MG63 (cell line): ENCODE measurements at places on chromosomes 11 and 22.

DNA sequence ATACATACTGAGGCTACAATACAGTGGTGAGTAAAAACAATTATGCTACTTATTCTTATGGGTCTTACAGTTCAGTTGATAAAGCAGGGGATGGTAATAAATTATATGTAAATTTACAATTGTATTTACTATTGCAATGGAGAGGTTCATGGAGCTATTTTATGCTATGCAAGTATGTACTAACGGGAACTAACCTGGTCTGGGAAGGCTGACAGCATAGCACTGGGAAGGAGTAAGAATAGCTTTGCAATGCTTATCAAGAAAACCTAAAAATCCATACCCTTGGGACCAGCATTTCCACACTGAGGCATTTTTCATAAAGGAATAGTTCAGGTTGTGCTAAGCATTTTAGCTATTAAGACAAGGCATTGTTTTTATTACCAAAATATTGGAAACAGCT lies 700.6 kb downstream of the NELL1 start:
- no peak for DNase-seq

GRCh38 chr22:30249049-30250038 lies 2.8 kb upstream of the LIF start:
- peak; percentile 89 for DNase-seq

GRCh38 chr11:66842501-66842895 lies 743 bp upstream of the RCE1 start:
- DNase-seq: no peak

DNA sequence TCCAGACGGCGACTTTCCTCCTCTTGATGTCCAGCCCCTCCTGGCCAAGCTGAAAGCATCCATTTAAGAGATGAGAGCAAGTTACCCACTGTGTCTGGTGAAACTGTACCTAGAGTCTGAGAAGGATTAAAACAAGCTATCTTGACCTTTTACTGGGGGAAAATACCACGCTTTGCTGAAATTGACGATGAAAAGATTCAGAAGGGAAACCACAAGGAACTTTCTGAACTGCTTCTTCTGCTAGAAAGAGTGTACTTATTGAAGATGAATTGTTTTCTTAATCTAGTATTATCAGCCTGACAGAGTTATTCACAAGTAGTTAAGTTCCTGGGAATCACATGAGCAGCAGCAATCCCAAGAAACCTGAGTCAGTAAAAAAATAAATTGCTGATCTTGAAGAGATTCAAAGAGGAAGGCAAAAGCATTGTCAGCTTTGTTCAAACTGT lies 13.1 kb upstream of the MS4A6A start:
- no peak for DNase-seq

GRCh38 chr11:2128511-2129307 lies 10.5 kb downstream of the IGF2 start:
- DNase-seq: no peak

GRCh38 chr22:29124777-29125442 lies 52.1 kb downstream of the KREMEN1 start:
- no peak for DNase-seq

GRCh38 chr11:99534812-99535211 lies 514.1 kb downstream of the CNTN5 start:
- DNase-seq: peak; percentile 57

DNA sequence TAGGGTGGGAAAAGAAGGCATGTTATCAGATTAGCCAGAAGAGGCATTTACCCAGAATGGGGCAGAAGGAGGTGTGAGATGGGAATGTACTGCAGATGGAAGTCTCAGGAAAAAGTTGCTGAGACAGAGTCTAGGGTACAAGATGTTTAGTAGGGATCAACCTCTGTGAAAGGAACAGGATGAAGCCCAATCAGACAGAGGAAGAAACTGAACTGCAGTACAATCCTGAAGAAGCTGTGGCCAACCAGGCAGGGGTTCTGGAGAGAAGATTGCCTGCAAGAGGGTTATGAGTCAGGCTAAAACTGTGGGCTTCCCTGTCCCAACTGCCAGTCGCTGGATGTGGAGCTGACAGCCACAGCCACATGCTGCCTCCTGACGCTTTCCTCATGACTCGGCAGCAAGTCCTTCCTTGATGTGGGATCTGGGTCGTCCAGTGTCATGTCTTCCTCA lies 64.0 kb downstream of the CWC15 start:
- DNase-seq: no peak

DNA sequence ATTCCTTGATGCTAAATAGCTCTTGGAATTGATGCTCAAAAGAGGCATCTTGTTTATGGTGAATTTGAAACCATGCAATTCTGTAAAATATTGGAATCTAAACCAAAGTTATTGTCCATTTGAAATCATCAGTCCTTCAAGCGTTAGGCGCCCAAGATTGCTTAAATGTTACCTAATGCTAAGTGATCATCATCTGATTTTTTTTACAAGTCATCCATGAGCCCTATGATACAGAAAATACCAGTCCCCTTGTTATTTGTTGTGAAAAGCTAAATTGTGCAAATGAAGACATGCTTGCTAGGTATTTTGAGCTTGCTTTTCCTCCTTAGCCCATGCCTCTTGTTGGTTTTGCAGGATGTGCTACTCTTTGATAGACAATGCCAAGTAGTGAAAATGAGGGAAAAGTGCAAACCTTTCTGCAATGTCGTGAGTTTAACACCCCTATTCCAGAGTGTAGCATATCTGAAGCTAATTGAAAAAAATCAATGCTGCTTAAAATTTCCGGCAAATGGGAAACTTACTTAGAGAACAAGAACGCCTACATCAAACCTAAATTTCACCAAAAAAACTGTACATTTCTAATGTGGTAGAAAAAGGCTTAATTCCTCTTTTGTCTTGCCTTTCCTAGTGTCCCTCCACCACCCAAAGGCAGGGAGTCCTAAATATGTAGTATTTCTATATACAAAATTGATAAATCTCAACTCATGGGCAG lies 1.9 kb downstream of the GRK3 start:
- no peak for DNase-seq

- peak; percentile 35 for DNase-seq
Observed at GRCh38 chr11:91859666-91860065, 365.0 kb upstream of the FAT3 start.

DNA sequence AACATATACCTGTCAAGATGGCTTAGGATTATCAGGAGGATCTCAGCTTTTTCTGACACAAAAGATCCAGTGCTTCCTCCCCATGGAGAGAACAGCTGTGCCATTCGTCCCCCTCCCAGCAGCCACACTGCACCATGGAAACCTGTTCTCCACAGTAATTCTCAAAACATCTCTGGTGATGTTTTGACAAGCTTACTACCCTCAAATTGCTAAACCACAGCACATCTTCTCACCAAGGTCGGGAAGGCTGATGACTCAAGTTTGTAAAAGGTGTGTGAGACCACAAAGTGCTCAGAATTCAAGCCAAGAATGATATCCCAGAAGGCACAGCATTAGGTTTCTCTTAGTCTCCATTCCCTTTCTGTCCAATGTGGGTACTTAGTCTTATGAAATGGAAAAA lies 3.9 kb upstream of the RAB38 start:
- DNase-seq: no peak

GRCh38 chr11:131470216-131470925 lies 100.0 kb downstream of the NTM start:
- DNase-seq: no peak

DNA sequence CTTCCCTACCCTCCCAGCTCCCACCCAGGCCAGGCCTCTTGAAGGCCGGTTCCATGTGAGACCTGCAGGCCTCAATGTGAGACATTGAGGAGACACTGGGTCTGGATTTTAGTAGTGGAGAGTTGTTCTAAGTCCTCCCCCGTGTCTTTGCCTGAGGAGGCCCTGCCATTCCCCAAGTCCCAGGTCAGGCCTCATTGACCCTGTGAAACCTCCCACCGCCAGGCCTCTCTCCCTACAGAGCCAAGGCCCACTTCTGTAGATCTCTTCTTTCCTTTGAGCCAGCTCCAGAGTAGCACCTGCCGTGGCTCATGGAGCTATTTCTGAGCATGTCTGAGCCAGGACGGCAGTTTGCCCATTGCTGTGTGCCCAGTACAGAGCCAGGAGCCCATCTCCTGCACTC lies 1419.6 kb downstream of the TBC1D22A start:
- DNase-seq: no peak

- no peak for DNase-seq
Observed at GRCh38 chr11:637333-637592, 194 bp downstream of the DRD4 start.

DNA sequence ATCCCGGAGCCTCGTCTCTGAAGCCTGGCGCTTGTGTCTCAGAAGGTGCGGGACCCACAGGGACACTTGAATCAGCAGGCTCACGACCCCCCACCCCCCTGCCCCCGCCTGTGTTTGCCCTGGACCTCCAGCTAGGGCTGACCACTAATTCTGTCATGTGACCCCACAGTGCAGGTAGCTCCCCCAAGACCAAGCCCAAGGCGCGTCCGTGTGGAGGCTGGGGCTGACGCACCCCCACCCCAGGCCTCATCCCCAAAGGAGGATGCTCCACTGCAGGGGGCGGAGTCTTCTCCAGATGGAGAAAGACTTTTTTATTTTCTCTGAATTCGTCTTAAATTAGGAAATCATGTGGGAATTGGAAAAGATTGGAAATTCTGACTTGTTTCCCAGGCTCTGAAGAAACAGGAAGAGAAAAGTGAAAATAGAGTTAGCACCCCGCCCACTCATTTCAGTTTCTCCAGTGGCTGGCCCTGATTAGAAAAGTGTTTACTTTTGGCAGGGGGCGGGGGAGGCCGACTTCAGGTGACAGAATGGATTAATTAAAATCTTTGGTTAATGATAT lies 1.0 kb upstream of the RELA start:
- peak; percentile 58 for DNase-seq

- no peak for DNase-seq
Observed at GRCh38 chr11:9834291-9834690, 170.4 kb downstream of the SWAP70 start.

GRCh38 chr11:120606211-120607010 lies 94.9 kb downstream of the GRIK4 start:
- DNase-seq: no peak

DNA sequence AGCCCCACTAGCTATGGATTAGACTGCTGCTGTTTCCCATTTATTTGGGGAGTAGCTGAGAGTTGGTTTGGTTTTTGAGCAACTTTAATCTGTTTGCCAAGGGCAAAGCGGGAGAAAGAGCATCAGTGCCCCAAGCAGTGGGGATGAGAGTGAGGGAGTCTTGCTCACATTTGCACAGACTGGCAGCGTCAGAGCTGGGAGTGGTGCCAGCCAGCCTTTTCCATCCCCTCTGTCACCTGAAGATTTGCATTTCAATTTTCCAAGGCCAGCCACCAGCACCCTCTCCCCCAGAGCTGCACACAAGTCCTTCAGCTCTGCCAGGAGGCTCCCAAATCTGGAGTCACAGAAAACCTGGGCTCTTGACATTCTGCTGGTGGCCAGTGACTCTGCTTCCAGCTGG lies 21.0 kb upstream of the UVRAG start:
- DNase-seq: no peak

GRCh38 chr11:35784699-35785098 lies 122.1 kb downstream of the TRIM44 start:
- no peak for DNase-seq

DNA sequence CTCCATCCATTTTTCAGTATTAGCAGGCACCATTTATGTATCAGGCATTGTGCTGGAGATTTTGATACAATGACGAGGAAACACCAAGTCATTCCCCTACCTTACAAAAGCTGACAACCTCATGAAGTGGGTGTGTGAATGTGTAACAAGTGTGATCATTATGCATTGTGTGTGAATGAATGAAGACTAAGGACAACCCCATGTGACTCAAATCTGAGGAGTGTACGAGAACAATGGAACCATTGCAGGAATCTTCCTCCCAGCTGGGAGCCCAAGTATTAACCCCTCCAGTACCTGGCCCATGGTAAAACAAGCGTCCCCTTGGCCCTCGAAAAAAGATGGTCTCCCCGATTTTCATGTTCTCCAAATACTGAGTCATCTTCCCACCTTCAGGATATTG lies 4.4 kb downstream of the CYB5R2 start:
- DNase-seq: no peak

DNA sequence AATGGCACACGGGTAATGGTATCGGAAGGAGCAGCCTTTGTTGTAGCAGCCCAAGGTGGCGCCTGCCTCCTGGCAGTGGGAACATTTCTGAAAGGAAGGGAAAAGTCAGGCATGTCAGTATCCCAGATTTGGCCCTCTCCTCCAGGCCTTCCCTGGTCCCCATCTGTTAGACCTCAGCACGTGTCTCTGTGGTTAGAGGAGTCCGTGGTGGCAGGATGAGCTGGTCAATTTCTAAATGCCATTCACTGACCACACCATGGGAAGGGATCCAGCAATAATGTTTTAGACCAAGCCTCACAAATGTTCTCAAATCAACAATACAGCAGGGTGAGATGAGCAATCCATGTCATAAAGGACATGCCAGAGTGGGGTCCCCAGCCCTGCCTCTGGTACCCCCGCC lies 49.0 kb upstream of the CYP2D6 start:
- DNase-seq: peak; percentile 76

- DNase-seq: no peak
Observed at GRCh38 chr11:47948137-47948536, 32.2 kb upstream of the PTPRJ start.

GRCh38 chr11:11459578-11459977 lies 106.5 kb upstream of the CSNK2A3 start:
- no peak for DNase-seq

DNA sequence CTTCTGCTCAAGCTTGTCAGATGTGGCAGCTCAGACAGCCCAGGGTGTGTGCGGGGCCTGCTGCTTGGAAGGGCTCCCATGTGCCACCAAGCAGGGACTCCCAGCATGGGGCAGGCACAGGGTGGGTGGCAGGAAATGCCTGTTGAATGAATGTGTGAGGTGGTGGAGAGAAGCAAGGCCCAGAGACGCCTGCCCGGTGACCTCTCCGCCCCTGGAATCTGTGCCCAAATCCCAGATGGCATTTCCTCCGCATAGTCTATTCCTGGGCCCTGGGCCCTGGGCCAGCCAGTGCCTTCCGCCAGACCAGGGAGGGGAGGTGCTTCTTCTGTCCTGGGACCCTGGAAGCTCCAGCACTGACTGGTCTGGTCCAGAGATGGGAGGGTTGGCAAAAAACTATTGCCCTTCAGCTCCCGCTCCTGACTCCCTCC lies 3.7 kb downstream of the CST6 start:
- peak; percentile 98 for DNase-seq

DNA sequence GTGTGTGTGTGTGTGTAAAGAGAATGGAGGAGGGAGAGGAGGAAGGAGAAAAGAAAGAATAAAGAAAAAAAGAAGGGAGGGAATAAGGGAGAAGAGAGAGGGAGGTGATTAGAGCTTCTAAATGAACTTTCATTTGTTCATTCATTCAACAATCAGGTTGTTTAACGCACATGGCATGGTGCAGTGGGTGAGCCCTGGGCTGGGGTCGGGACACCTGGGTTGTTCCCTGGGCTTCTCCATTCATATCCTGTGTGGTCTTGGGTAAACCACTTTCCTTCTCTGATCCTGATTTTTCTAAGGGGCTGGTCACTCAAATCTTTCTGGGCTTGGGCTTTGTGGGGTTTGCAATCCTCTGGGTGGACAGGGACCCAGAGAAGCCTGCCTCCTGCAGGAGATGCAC lies 47.9 kb upstream of the CD82 start:
- no peak for DNase-seq

- no peak for DNase-seq
Observed at GRCh38 chr11:101880222-101880621, 34.6 kb upstream of the CEP126 start.

GRCh38 chr11:101909087-101909486 lies 5.7 kb upstream of the CEP126 start:
- DNase-seq: no peak

GRCh38 chr11:45894555-45895247 lies 9.2 kb downstream of the MAPK8IP1 start:
- DNase-seq: no peak

GRCh38 chr11:126339863-126340434 lies 15.5 kb upstream of the ST3GAL4 start:
- DNase-seq: no peak

- DNase-seq: no peak
Observed at GRCh38 chr11:75469785-75470405, 36.9 kb upstream of the KLHL35 start.

GRCh38 chr22:39646398-39647063 lies 76.0 kb downstream of the CACNA1I start:
- no peak for DNase-seq
